Stimulated activated naive CD4-positive, alpha-beta T cell (primary cell): ENCODE measurements at places on chromosomes 3 and 15.

DNA sequence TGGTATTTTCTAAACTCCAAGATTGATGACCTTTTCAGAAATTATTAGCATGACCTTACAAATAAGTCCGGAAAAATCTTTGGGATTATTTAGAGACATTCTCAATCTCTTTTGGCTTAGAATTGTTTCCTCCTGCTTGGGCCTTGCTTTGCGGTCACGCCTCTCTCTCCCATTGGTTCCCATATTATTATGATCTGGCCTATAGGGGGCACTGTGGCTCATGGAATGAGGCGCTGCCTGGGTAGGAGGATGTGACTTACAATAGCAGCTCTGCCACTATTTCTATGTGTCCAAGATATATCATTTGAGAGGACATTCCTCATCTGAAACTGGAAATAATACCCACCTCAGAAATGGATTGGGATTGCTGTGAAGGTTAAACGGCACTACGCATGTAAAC, 464.9 kb downstream of the MFSD1 start:
- no peak for DNase-seq

GRCh38 chr3:189947948-189948723, 172.6 kb downstream of the P3H2 start:
- DNase-seq = no peak

- DNase-seq = no peak
Observed at GRCh38 chr3:51773529-51774056, 5.4 kb downstream of the IQCF6 start.

GRCh38 chr3:192177383-192177782, 550.0 kb downstream of the FGF12 start:
- no peak for DNase-seq

- no peak for DNase-seq
Observed at GRCh38 chr3:141294301-141294700, 62.7 kb downstream of the PXYLP1 start.

DNA sequence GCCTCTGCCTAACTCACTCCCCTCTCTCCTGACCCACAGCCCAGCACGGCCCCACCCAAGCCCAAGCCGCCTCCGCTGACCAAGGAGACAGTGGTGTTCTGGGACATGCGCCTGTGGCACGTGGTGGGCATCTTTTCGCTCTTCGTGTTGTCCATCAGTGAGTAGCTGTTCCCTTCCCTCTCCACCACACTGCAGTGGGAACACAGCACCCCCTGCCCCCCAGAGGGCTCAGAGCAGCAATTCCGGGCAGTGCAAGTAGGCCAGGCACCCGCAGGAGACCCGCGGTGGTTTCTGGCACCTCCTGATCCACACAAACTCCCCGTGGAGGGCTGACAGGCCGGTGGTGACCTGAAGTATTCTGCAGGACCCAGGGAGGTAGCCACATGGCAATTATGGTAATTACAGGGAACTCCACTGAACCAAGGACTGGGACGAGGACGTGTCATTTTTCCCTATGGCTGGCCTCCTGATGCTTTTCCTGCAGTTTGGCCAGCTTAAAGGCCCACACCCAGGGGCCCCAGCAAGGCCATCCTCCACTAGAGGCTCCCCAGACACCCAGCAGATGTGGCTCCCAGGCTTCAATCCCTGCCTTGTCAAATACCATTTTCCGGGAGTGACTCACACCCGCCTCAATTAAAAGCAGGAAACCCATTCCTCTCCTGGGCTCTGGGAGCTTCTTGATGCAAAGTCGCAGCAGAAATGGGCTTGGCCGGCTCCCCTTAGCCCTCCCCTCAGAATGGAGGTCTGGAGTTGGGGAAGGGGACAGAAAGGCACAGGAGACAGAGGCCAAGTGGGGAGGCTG, 4.8 kb downstream of the TMIE start:
- DNase-seq = no peak

DNA sequence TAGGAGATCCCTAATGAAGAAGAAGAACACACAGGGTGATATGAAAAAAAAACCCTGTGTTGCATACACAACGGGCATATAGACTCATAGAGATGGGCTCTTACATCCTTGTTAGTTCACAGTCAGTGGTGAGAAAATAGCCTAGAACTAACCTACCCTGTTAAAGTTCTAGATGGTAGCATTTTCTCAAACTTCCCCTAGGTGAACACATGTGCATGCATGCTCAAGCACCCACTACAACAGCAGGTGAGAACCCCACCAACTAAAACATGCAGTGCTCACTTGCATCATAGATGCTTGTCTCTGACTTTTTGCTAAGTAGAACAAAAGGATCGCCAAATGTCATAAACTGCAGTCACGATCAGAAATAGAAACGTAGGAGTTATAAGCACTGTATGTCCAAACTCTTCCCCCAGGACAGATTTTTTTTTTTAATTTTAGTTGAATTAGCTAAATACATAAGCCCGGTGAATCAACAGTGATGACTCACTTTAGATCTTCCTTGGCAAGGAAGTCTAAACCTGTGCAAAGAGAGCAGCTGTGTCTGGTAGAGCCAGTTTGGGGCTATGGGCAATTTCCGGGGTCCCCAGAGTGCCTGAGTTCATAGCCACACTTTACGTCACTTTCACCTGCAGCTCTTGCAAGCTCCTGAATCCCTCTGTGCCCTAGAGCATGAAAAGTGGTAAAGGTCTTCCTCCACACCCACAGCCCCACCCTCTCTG, 96.2 kb upstream of the SEMA6D start:
- no peak for DNase-seq

DNA sequence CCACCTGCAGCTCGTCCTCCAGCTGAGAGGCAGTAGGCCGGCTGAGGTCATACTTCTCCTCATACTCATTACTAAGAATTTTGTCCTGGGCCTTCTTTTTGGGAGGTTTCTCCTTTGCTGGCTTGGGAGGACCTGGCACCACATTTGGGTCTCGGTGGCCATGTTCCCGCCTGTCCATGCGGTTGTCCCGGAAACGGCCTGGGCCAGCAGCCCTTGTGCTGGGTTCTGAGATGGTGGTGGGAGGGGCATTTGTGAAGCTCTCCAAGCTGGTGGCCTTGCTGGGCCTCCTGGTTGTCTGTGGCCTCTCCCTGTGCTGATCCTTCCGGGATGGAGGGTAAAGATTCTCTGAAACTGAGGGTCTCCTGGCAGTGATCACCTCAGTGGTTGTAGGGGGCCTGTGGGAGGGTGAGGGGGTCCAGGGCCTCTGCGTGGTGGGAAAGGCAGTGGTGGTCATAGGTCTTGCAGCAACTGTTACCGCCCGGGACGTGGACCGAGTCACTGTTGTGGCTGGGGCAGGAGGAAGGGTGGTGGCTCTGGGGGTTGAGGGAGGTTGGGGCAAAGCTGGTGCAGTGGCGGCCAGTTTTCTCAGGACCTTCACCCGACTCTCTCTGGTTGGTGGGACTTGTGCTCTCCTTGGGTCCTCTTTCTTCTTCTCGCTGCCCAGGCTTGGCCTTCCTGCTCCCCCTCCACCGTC, 2.5 kb downstream of the CCDC80 start:
- no peak for DNase-seq

GRCh38 chr15:41560572-41560874, 1.5 kb downstream of the TYRO3 start:
- no peak for DNase-seq

- DNase-seq = no peak
Observed at GRCh38 chr3:30492322-30493192, 113.8 kb upstream of the TGFBR2 start.

- no peak for DNase-seq
Observed at GRCh38 chr15:92619145-92620101, 36.2 kb downstream of the FAM174B start.

- DNase-seq = no peak
Observed at GRCh38 chr3:129558081-129558771, 15.3 kb downstream of the H1-8 start.

DNA sequence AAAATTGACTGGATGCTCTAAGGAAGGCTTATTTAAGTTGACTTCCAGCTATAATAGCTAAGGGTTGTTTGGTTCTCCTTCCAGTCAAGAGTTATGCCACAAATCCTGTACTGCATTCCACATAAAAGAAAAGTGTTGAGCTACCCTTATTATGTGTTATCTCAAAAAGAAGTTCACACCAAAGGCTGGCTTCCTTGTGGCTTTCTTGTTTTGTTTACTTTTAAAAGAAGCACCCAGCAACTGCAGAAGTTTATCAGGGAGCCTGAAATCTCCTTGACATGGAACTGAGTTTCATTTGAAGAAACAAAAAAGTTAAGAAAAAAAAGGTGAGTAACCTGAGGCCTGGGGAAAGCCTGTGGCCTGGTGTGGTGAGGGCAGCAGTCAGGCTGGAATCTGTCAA, 10.2 kb downstream of the MGLL start:
- DNase-seq = no peak

GRCh38 chr3:23406601-23407000, 203.5 kb downstream of the UBE2E2 start:
- no peak for DNase-seq

DNA sequence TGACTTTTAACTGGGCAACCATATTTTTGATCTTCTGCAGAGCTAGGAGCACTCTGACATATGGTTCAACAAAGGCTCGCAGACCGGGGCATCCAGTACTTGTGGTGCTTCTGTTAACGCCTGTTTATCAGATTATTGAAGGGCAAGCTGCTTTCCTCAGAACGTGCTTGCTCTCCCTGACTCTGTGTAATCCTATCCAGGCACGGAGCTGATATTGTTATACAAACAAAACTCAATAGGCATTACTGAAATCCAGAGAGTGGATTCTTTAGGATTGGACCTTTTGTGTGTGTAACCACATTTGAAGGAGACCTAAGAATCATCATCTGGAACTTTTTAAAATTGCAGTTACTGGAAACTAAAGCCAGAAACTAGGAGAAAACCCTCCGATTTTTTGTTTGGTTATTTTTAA, 246.5 kb downstream of the PTPRG start:
- DNase-seq = no peak

GRCh38 chr3:113166719-113167492, 44.5 kb upstream of the BOC start:
- DNase-seq = no peak

- DNase-seq = no peak
Observed at GRCh38 chr15:80489030-80489594, 84.9 kb downstream of the ARNT2 start.

DNA sequence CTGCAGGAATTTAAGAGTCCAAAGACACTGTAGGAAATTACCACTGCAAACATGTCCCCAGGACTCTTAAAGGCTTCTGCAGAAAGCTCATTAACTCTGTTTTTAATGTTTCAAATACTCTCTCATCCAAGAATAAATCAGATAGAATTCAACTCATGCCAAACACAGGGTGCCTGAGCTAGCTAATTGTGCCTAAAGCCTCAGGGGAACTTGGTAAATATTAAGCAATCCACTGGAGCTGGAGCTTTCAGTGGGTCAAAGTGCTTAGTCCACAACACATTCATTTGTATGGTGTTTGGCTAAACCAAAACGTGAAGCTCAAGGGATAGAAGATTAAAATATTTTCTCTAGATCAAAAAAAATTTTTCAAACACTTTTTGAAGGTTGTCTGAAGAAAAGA, 131.4 kb downstream of the THRB start:
- no peak for DNase-seq

DNA sequence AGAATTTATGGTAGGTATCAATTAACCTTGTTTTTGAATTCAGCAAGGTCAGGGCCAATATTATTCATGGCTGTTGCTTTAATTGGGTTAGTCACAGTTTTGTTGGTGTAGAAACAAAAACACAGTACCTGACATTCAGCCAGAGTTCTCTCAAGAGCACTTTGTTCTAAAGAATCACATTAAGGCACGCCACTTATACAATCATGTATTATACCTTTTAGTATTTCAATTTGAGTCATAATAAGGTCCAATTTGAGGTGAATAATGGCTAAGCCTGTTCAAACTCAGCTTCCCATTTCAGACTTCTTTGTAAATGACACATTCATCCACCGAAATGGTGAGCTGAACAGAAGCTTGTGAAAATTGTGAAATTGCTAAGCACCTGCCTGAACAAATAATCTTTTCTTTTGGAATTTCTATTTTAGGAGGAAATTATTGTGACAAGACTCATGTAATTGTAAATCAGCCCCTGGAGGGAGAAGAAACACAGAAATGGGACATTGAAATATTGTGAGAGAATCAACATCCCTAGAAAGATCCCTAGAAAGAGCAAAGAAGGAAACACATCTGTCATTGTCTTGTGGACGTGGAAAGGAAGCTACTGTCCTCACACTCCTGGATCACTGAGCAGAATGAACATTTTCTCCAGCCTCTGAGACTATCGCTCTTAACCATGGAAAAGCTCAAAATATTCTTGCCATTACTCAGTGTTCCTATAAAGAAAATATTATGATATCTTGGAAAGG, 29.3 kb downstream of the RIOX2 start:
- no peak for DNase-seq

DNA sequence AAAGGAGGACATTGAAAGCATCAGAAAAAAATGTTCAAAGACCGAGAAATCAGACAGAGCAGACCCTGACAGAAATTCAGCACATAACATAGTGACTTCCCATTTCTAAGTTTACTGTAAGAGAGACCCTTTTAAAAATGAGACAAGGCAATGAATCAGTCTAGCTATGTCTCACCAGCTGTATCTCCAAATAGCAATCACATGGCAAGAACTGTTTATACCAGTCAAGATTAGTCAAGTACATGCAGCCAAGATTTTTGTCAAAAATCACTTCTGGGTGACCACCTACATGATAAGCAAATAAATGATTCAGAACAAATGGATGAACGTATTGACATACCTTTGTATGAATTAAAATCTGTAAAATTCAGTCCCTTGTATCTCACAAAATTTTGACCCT, 138.0 kb downstream of the DTWD1 start:
- DNase-seq = no peak

GRCh38 chr3:174792864-174793263, 66.3 kb upstream of the NAALADL2 start:
- no peak for DNase-seq

- peak; percentile 37 for DNase-seq
Observed at GRCh38 chr3:87771337-87772192, 287.2 kb downstream of the CGGBP1 start.

- no peak for DNase-seq
Observed at GRCh38 chr3:98769448-98769847, 6.3 kb downstream of the ST3GAL6 start.

DNA sequence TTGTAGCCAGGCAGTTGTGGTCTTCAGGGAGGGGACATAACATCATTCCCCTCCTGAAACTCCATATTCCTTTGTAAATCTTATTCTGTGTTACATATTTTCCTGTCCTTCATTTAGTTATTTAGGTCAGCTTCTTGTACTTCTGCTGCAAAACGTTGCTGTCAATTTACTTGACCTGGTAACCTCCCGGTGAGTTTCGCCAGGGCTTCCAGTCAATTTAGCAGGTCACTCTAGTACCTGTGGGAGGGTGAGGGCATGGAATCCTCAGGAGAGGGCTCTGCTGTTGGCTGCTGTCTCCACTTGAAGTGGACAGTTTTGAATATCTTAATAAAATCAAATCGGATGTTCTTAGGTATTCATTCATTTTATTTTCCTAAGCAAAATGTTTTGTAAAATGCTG, 29.6 kb downstream of the FNDC3B start:
- DNase-seq = no peak

DNA sequence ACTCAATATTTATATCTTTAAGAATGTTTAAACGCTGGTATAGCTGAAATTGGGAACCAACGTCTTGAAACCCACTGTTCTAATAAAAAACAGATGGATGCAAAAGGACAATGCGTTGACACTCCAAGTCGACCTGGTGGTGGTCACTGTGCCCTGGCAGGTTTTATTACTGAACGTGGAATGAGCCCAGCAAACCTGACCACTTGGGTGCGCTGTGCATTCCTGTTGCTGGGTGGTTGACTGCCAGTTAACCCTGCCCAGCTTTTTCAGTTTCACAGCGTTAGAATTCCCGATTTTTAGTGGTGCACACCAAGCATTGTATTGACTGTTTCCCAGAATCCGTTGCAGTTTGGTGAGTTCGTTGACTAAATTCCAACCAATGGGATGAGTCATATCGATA, 384.4 kb downstream of the OCA2 start:
- DNase-seq = no peak

- DNase-seq = no peak
Observed at GRCh38 chr3:5429517-5429890, 242.0 kb downstream of the EDEM1 start.
